ENCODE measurements at places on chromosomes 7 and 10.

- no peak for DNase-seq
Measured at GRCh38 chr10:101897633-101898032, 54.0 kb upstream of the KCNIP2 start.

DNA sequence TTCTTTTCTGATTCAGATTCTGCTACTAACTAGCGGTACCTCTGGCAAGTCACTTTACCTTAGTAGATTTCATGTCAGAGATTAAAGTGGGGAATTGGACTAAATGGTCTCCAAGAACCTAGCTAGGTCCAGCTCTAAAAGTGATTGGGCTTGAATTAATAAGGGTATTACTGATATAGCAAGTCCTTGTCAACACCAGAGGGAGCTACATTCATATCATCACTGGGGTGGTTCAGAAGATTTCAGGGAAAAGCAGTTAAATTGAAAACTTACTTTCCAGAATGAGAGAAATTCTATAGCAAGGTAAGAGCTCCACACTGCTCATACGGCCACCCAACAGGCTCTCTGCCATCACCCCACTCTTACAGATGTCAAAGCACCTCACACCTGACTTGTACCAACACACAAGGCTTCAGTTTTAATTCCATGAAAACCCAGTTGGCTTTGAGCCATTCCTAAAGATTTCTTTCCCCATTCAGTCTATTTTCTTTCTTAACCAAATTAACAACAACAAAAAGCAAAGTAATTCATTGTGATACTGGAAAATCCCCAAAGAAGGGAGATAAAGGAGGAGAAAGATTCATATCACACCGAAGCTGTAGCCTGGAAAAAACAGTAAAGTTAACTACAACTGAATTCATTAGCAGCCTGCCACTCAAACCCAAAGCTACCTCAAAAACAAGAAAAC lies 38.0 kb upstream of the SPOCK2 start:
- no peak for DNase-seq

DNA sequence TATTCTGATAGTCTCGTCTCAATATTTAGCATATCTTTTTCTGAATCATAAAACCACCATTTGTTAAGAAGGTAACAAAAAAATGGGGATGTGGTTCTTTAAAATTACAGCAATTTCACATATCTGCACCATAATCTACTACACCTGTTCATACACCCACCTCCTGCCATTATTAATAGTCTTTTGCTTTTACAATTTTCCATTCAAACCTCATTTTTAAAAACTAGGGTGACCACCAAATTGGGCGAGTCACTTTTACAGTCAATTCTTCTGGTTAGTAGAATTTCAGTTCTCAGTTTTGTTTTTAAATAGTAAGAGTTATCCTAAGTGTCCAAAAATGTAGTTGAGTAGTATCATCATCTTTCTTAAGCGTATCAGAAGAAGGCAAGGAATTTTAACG lies 48.4 kb upstream of the GSAP start:
- DNase-seq: no peak

- no peak for DNase-seq
Measured at GRCh38 chr10:68367121-68367520, 34.4 kb upstream of the PBLD start.

- no peak for DNase-seq
Measured at GRCh38 chr7:70047891-70048448, 449.7 kb downstream of the AUTS2 start.

DNA sequence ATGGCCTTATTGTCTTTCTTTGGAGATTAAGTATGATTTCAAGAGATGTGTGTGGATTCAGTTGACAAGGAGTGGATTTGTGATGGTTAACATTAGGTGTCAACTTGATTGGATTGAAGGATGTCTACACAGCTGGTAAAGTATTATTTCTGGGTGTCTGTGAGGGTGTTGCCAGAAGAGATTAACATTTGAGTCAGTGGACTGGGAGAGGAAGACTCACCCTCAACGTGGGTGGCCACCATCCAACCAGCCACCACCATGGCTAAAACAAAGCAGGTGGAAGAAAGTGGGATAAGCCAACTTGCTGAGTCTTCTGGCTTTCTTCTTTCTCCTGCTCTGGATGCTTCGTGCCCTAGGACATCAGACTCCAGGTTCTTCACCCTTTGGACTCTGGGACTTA lies 76.1 kb downstream of the GPR37 start:
- DNase-seq: no peak

GRCh38 chr10:94738588-94738987 lies 23.9 kb upstream of the CYP2C19 start:
- no peak for DNase-seq

DNA sequence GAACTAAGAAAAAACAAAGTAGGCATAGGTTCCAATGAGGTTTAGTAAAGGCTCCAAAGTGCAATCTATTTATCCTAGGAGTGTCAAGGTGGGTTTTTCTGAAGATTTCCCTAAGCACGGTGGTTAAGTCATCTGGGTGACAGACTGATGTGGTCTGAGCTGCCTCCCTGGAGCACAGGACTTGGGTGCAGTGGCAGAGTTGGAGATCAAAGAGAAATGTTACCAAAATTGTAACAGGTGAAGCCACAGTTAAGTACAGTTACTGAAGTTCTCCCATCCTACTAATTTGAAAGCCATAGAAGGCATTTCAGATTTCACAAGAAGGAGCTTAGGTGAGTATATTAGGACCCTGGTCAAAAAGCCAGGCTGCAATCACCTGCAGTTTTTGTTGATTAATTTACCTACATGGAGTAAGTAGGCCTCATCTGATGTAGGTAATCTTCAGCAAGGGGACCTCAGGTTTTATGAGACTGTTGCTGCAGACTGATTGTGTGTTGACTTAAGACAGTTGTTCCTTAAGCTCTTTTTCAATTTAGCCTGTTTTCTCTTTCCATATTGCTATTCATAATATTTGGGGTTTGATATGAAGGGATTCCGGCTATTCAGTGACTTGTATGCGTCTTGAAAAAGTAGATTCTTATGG lies 3.0 kb downstream of the DLX6 start:
- DNase-seq: no peak

GRCh38 chr7:148306759-148307158 lies 283.8 kb upstream of the C7orf33 start:
- DNase-seq: no peak
